ENCODE measurements at places on chromosomes 11 and 22.
A peak's percentile ranks its signal among the peaks of the same experiment; 100 is the strongest.

DNA sequence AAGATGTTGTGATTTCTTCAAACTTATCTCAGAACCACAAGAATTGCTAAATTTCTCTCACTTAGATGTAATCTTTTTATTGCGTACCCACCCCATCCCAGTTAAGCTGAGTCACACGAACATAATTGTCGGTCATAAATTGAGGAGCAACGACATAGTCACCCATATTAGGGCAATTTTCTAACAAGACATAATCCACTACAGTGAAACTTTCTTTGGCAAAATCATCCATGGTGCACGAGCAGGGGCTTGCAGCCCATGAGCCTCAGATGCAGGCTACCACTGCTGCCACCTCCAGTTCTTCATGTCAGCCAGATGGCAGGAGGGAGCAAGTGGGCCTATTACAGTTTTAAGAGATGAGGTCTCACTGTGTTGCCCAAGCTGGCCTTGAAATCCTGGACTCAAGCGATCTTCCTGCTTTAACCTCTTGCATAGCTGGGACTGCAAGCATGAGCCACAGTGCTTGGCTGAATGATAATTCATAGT lies 70.3 kb upstream of the GRK2 start:
- no peak for DNase-seq

DNA sequence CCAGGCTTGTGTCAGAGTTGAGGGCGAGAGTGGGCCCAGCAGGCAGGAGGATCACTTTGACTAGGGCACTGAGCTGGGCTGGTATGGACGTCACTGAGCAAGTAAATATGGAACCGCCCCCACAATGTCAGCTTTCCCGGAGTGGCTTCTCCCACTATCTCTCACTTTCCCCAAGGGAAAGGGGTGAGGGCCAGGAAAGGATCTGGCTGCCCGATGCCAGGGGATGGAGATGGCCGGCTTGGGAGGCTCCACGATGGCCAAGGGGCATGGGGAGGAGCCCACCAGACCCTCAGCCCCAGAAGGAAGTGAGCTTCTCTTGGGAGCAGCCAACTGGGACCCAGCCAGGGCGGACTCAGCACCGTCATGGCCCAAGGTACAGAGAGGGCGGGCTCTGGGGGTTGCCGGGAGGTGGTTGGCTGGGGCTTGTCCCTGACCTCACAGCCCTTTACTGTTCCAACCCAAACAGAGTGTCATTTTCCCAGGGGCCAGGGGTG lies 8.7 kb downstream of the PRDM11 start:
- DNase-seq: no peak

- peak; percentile 54 for DNase-seq
Observed at GRCh38 chr11:33842236-33842915, 49.5 kb downstream of the LMO2 start.

DNA sequence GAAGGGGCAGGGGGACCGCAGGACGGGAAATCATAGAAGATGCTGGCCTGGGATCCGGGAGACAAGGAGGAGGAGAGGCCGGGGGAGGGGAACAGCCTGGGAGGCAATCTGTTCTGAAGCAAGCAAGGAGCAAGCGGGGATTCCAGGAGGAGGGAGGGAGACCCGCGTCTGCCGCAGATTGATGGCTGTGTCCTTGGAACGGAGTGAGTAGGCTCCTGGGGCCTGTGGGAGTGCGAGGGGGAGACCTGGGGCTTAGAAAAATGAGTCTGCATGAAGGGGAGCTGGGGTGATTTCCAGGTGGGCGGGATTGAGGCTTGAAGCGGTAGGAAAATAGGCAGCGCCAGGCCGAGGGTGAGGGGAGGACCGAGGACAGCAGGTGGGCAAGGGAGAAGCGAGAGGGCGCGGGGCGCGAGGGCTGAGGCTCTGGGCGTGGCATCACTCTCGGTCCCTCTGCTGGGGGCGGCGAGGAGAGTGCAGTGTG lies 1.6 kb upstream of the LRRC55 start:
- no peak for DNase-seq

DNA sequence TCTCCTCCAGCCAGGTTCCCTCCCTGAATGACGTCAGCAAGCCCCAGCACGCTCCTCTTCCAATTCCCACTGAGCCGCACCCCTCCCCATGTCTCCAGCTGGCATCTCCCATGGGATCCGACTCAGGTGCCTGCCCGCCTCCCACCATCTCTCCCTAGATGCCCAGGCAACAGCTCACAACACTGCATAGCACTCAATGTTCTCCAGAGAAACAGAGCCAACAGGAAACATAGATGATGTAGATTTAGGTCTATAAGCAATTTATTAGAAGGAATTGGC lies 532.3 kb downstream of the BRD1 start:
- DNase-seq: no peak

- DNase-seq: peak; percentile 31
Observed at GRCh38 chr11:10302359-10302743, 2.5 kb upstream of the ADM start.

GRCh38 chr11:55726715-55727324 lies 46.4 kb upstream of the OR5D13 start:
- no peak for DNase-seq

GRCh38 chr11:61962213-61963015 lies 5.0 kb downstream of the FTH1 start:
- no peak for DNase-seq

- DNase-seq: no peak
Observed at GRCh38 chr11:119377112-119377901, 4.2 kb downstream of the USP2 start.

GRCh38 chr11:6968816-6969215 lies 42.6 kb downstream of the ZNF215 start:
- DNase-seq: no peak

DNA sequence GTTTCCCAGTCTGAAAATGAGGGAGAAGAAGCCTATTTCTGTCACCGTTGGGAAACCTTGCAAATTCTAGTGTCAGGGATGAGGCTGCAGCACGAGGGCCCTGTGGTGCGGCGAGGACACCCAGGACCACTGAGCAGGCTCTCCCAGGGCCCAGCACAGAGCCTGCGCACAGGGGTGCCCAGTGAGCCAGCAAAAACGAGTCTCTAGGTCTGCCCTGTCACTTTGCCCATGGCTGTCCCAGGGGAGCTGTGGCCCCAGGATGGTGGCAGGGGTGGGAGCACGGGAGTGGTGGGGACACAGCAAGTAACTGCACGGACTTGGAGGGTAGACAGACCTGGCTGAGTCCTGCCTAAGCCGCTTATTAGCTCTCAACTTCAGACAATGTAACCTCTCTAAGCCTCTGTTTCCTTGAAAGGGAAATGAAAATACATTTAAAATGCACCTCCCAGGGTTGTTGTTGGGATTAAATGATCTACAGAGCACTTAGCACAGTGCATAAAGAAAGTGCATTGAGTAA lies 44.2 kb downstream of the DSCAML1 start:
- DNase-seq: no peak

DNA sequence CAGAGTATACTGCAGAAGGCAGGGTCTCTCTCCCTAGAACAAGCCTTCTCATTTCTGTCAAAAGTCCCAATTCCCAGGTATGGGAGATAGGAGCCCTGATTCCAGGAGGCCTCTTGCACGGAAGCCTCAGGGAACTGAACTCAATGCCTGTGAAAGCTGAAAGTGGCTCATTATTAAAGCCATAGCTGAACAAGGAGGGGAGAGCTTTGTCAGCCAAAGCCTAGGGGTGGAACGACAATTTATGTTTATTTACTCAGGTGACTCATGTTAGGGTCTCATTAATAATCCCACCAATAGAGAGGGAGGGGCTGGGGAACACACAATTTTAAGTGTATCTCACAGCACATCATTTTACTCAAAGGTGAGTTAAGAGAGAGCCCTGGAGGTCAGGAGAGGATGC lies 44.9 kb downstream of the DSCAML1 start:
- DNase-seq: no peak

- DNase-seq: no peak
Observed at GRCh38 chr11:35267504-35267903, 128.5 kb downstream of the CD44 start.

- DNase-seq: no peak
Observed at GRCh38 chr22:40271440-40271839, 74.9 kb upstream of the ADSL start.

DNA sequence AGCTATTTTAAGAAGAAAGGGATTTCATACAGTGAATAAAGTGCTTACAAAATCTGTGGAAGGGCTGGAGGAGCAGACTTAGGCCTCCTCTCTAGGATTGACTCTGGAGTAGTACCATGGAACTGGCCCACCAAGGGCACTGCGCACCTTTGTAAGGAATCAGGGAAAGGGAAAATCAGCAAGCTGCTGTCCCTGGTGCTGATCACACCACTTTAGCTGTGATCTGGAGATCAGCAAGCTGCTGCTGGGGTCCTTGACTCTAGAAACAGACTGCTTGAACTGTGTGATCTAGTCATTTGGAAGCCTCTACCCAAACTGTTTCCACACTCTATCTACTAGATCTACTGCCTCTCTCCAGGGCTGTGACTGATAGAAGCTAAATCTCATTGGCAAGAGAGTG lies 18.4 kb upstream of the TECTA start:
- no peak for DNase-seq

- DNase-seq: no peak
Observed at GRCh38 chr22:25076336-25076735, 123.3 kb upstream of the CRYBB3 start.

- no peak for DNase-seq
Observed at GRCh38 chr22:20430101-20430719, 7.4 kb downstream of the SCARF2 start.

GRCh38 chr11:108901359-108901758 lies 236.5 kb downstream of the DDX10 start:
- no peak for DNase-seq

- no peak for DNase-seq
Observed at GRCh38 chr11:22798901-22799300, 30.7 kb downstream of the SVIP start.

- no peak for DNase-seq
Observed at GRCh38 chr11:107598225-107599139, 7.5 kb downstream of the ELMOD1 start.

DNA sequence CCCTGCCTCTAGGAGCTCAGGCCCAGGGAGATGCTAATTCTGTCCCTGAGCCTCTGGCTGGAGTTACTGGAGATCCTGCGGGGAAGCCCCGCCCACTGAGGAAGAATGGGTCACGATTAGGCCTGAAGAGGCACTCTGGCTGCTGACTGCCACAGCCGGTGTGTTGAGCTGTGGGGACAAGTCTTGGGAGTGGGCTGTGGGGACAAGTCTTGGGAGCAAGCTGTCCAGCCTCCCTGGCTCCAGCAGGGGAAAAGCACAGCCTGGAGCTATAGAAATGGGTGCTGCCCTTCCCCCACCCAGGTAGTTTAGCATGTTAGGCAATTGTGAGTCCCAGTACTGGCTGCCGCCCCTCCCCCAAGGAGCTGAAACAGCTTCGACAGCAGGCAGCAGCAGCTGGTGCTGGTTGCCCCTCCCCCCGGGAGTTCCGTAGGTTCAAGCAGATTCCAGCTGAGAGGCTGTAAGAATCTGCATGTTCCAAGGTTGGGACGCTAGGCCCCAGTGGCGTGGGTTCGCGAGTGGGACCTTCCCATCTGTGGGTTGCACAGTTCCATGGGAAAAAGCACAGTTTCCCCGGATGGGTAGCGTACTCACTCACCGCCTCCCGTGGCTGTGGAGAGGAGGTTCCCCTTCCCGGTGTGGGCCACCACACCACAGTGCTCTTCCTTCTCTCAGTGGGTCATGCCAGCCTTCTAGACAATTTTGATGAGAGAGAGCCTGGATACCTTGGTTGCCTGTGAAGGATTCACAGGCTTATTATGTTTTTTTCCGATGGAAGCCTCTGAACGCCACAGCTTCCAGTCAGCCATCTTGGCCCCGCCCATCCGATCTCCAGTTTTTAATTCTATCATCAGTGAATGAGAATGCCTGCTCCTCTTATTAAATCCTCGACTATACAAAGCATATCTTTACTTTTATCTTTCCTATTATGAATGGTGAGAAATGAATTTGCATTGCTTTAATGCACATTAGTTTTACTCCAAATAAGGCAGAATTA lies 61.5 kb downstream of the MSANTD4 start:
- DNase-seq: peak; percentile 43

GRCh38 chr22:46292732-46293131 lies 3.9 kb upstream of the GTSE1 start:
- no peak for DNase-seq

- no peak for DNase-seq
Observed at GRCh38 chr11:73070653-73071052, 71.5 kb downstream of the FCHSD2 start.
